Sciatic nerve (tissue), 2 donors: ENCODE measurements at places on chromosomes 3 and 15.

- DNase-seq: no peak
Observed at GRCh38 chr3:132675408-132675807, 15.3 kb downstream of the UBA5 start.

DNA sequence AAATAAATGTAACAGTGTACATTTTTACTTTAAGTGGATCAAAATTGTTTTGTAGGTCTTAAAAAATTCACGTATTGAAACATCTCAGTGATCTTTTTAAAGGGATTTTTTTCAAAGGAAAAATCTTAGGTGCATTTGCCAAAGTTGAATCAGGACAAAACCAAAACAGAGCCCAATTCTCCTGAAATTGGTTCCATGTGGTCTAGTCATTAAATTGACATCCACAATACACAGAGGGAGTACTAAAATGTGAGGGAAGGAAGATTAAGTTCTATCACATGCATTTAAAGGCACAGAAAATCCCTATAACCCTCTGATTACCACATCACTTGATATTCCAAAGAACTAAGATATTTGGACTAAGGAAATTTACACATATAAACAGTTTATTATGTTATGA lies 39.3 kb upstream of the HDC start:
- DNase-seq: no peak

DNA sequence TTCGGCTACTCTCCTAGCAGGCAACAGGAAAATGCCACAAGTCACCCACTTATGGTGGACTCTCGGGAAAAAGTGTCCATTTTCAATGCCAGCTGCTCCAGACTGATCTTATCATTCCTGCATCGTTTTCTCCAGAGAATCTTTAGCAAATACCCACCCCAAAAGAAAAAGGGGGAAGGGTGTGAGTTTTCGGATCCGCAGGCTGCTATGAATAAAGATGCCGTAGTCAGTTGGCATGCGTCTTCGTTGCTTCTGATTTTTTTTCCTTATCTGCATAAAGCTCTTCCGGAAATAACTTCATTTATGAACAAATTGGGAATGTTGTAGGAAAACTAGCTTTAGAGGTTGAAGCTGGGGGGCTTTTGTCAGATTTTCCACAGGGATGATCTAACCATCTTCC lies 22.4 kb upstream of the VILL start:
- DNase-seq: no peak

GRCh38 chr3:35679409-35680080 lies 40.2 kb downstream of the ARPP21 start:
- DNase-seq: no peak

DNA sequence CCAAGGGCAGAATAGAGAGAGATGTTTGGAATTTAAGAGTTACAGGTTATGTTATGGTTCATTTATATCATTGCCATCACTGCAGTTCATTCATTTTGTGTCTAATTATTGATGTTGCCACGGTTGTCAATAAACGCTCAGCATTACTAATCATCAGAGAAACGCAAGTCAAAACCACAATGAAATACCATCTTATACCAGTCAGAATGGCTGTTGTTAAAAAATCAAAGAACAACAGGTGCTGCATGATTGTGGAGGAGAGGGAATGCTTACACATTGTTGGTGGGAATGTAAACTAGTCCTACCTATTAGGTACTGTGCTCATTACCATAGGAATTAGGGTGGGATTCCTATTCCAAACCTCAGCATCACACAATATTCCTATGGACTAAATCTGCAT lies 350.5 kb downstream of the TIGIT start:
- no peak for DNase-seq

GRCh38 chr15:62849316-62850106 lies 193.0 kb upstream of the TPM1 start:
- no peak for DNase-seq
